ENCODE measurements at places on chromosomes 7 and 10.

DNA sequence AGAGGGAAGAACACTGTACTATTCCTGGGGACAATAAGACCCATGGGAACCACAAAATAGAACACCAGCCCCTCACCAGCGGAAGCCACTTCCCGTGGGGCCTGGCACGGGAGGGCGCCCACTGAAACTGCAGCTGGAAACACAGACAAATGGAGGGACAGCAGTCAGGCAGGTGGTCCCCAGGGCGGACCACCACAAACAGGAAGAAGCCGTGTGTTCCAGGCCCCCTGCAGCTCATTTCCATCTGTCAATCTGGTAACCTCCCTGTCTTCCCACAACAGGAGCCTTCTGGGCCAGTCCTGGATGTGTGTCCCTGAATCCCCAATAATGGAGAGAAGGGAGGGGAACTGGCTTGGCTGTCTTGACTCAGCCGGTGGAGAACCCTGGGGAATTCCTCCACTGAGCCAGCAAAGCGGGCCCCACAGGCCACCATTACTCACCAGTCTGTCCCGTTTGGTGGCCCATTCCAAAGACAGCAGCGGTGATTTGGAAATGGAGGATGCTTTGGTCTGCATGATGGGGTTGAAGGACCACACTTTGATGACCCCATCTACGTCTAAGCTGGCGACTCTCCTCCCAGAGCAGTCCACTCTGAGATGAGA is 16.7 kb downstream of the WDR91 start:
- DNase-seq: no peak

- no peak for DNase-seq
These were observed 1.5 kb downstream of the ADGRA1 start for GRCh38 chr10:133088956-133089800.

DNA sequence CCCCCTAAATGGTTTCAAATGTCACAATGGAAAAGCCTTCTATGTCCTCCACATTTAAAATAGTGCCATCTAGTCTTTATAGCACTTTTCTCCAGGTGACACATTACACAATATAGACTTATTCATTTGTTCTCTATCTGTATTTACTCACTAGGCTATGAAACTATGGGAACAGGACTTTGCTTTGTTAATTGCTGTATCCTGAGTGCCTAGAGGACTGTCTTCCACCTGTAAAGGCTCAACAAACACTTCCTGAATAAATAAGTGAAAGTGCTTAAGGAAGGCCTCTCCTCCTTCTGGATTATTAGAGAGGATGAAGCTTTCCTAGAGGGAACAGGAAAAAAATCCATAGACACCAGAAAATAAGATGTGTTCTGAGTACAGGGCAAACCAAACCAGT is 397.6 kb upstream of the LRRN3 start:
- no peak for DNase-seq

DNA sequence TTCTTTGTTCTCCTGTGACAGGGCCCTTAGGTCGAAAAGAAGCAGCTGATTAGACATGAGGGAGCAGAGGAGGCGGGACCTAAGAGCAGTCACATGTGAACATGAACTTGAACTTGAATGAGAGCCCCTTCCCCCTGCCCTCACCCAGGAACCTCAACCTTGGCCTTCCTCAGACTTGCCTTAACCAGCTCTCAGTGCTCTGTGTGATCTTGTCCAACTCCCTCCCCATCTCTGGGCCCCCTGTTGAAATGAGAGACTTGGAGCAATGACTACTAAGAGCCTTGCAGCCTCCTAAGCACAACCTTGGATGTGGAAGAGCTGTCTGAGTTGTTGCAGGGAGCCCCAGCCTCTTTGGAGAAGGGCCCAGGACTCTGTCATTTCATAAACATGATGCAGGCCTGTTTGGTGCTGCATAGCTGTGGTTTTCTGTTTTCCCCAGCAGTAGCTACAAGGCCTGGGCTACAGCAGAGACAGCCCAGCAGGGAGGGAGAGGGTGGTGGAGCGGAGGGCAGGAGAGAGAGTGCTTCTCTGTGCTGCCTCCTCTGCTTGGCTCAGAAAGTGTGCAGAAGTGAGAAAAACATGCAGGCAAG is 123.9 kb upstream of the ZMIZ1 start:
- no peak for DNase-seq

DNA sequence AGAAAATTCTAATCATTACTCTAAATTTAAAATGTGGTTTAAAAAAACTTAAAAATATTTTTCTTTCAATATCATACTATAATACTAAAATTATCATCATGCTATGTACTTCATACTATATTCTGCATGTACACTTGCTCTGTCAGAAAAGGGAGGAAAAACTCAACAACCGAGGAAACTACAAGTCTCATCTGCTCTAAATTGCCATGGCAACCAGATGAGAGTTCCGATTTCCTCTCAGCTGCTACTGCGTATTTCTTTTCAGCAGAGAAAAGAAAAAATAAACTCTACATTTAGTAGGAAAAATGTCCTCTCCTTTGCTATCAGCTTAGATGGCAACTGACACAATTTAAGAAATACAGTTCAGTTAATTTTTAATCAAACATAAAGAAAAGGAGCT is 178.9 kb downstream of the SRPK2 start:
- DNase-seq: no peak

DNA sequence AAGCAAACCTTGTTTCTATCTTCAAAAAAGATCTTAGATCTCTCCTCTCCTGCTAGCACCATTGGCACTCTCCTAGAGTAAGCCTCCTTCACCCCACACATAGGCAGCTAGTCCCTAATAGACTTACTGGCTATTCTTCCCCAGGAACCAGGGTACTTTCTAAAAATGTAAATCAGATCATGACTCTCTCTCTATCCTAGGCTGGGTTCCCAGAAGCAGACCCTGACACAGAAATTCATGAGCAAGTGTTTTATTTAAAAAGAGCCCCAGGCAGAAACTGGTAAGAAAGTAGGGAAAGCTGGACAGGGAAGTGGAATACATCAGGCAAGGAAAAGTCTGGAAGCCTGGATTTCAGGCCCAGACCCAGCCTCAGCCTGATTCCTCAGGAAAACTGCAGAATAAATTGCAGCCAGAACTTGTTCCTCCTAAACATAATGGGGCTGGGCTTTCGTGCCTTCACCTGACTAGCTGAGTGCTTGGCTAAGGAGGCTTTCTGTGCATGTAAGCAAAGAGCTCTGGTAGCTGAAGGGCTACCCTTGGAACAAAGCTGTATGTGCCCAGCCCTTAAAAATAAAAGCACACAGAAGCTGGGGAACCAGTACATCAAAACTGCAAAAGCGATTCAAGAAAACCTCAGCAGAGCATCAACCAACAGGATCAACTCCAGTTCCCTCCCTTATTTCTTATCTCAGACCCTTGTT is 18.8 kb upstream of the SORBS1 start:
- DNase-seq: no peak

DNA sequence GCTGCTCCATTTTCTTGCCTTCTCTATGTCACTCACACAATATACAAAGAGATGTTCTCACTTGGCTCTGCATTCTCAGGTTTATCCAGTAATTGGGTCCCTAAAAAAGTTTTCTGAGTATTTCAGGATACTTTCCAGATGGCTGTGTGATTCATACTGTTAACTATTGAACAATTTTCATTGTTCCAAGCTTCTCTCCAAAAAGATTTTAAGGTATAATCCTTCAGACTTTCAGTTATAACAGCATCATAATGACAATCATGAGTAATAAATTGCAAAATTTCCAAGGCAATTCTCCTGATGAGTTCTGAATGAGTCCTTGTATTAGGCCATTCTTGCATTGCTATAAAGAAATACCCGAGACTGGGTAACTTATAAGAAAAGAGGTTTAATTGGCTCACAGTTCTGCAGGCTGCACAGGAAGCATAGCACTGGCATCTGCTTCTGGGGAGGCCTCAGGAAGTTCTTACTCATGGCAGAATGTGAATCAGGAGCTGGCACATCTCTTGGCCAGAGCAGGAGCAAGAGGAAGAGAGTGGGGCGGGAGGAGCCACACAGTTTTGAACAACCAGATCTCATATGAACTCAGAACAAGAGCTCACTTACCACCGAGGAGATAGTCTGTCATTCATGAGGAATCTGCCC is 148.1 kb downstream of the SLC16A9 start:
- DNase-seq: no peak

DNA sequence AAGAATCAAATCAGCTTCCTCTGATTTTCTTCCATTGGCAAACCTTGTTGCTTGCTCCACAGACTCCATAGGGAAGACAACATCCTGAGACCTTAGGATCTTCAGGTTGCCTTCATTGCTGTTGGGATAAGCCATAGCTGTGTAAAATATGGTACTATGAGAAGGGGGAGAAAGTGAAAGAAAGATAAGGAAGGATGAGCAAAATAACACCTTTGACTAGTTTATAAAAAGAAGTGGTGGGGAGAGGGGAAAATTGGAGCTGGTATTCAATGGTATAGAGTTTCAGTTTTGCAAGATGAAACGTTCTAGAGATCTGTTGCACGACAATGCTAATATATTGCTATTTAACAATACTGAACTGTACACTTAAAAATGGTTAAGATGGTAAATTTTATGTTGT is 180.4 kb upstream of the PHYHIPL start:
- DNase-seq: no peak

- DNase-seq: no peak
These were observed 48.9 kb downstream of the AKR1D1 start for GRCh38 chr7:138125119-138125518.

DNA sequence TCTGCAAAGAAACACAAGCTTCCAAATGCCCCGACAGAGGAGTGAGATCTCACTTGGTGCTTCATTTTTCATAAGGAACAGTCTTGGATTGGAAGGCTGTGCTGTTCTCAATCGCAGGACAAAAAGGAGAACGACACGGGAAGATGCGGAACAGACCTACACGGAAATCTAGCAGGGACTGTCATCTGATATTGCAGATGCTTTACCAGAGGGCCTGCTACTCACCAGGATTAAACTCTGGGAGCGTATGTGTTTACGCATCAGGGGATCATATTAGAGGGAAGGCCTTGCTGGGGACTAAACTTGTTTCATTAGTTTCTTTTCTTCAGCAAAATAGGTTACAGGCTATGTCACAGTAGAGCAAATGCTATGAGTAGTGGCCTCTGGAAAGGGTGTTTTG is 82.8 kb upstream of the EEPD1 start:
- DNase-seq: no peak

DNA sequence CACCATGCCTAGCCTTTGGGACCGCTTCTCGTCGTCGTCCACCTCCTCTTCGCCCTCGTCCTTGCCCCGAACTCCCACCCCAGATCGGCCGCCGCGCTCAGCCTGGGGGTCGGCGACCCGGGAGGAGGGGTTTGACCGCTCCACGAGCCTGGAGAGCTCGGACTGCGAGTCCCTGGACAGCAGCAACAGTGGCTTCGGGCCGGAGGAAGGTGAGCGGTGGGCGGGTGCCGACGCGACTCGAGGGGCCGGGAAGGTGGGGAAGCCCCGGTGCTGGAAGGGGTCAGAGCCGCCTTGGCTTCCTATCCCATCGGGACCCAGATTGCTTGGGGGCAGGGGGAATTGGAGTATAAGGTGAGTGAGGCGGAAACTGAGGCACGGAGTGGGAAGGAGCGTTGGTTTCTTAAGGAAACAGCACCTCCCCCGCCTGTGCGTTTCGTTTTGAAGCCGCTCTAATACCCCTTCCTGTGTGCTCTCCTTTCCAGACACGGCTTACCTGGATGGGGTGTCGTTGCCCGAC is 547 bp downstream of the DDIT4 start:
- no peak for DNase-seq

GRCh38 chr7:7146837-7147236 is 35.5 kb upstream of the C1GALT1 start:
- no peak for DNase-seq

DNA sequence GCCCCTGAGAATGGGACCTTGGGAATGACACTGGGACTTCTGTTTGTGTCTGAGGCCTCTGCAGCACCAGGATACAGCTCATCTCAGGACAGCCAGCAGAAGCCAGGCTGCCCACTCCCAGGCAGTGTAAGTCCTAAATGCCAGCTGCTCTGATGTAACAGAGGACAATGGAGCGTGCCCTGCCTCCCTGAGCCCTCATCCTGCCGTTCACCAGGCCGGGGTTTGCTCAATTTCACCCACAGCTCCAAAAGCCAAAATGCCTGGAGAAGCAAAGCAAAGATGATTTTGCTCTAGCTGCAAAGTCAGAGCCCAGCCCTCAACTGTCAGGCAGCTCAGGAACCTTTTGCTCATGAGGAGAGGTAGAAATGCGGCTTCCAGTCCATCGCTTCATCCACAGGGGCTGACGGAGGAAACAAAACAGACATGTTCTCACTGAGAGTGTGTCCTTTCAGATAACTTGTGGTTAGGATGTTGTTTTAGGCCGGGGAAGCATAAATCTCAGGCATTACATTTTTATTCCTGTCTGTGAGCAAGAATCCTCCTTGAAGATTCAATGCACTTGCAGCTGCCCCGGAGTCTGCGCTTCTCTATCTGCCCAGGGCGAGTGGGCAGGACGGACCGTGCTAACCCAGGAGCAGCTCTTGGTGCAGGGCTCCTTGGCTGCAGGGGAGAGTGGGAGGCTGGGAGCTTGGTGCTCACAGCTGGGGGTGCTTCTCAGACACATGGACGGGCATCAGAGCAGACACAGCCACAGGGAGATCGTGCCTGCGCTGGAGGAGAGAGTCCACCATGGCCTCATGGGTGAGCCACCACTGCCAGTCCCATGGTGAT is 83.2 kb upstream of the CHST15 start:
- no peak for DNase-seq

GRCh38 chr10:91589015-91589657 is 43.7 kb downstream of the PPP1R3C start:
- DNase-seq: no peak

DNA sequence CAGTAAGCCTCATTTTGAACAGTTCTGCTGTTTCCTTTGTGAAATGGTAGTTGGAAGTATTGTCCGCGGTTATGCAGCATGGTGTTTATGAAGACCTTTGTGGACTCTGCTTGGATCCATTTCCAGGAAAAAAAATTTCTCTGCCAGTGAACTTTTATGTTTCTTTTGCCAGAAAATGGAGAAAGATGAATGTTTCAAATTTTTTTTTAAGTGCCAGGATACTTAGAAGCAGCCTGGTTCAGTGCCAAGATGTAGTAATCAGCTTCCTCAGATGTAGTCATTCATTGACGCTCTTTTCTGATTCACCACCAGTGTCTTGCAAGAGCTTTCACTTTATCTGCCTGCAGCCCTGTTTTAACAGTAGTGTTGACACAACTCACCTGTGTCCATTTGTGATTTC is 258.2 kb downstream of the SDK1 start:
- DNase-seq: no peak

- DNase-seq: no peak
These were observed 29.9 kb downstream of the UMAD1 start for GRCh38 chr7:7670490-7670889.

DNA sequence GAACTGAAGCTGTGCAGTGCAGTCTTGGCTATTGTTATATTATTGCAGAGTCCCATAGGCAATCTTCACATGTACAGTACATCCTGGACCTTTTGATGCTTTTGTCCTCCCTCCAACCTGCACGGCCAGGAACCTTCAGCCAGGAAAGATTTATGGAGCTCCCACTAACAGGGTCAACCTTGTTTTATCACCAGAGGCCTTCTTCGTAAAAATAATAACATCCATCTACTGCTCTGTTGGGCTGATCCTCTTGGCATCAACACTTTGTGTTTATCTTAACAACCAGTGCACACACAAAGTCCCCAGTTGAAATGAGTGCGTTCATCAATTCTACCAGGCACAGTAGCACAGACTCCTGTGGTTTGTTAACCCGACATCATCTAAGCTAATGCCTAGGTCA is 72.4 kb downstream of the AGMO start:
- DNase-seq: no peak

GRCh38 chr10:63300801-63301200 is 165.0 kb downstream of the JMJD1C start:
- DNase-seq: no peak

GRCh38 chr10:121085367-121085766 is 234.2 kb downstream of the WDR11 start:
- no peak for DNase-seq

All from activated T-helper 1 cell treated with Interleukin-2 at 50 U/mL for 16 hours (primary cell).